ENCODE measurements at places on chromosomes 4 and X.

DNA sequence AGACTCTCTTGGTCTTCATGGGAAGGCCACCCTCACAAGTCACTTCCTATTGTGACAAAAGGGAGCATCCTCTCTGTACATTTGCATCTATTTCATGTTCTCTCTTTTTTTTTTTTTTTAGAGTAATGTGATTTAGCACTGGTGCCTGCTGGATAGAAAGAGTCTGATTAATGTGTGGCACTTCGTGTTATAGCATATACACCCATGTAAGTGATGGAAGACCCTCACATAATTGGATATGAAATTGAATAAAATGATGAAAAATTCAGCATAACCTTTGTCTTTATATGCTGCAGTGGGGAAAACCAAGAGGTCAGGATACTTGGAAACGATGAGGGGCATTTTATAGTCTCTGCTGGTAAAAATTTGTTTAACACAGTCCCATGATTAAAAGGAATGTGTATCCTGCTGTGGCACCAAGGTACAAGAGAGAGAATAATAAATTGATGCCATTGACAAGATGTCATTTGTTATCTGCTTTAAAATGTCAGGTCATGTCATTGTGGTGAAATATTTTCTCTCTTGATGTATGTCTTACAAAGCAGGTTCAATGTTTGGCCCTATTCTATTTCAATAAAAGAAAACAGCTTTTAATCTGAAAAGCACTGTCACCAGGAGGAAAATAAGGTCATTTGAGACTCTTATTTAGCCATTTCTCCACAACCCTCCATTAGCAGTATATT, 1115.4 kb downstream of the STPG2 start:
- H3K36me3 ChIP-seq = no peaks in the 10 kb centered on the region
- DNase-seq = no peak
- H3K4me1 ChIP-seq = no peaks in the 10 kb centered on the region

- no peaks in the 10 kb centered on the region for H3K4me1 ChIP-seq
- DNase-seq = no peak
- H3K36me3 ChIP-seq = no peaks in the 10 kb centered on the region
- no peak overlapping the region for H3K4me3 ChIP-seq
- H3K27ac ChIP-seq = no peak overlapping the region
- no peaks in the 10 kb centered on the region for H3K27me3 ChIP-seq
Observed at GRCh38 chrX:10011991-10012390, 44.8 kb downstream of the CLDN34 start.

- H3K4me3 ChIP-seq = no peak overlapping the region
- no peaks in the 10 kb centered on the region for H3K4me1 ChIP-seq
- no peak overlapping the region for H3K27ac ChIP-seq
Observed at GRCh38 chrX:64570204-64570603, 175.0 kb upstream of the MTMR8 start.

DNA sequence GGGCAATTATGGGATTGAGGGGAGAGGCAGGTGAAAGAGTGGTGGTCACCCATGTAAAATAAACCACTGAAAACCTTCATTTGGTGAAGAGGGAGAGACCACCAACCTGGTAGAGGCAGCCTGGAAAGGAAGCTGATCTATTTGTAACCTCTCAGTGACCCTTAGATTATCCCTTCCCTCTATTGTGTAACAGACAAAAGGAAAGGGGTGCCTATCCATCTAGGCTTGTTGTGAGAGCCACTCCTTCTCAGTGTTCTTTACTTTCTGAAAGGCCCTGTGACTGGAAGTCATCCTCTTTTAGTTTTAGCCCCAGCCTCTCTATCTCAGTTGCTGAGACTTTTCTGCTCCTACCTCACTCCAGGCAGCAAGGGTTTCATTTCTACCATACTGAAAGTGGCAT, 142.4 kb downstream of the TMEM164 start:
- H3K4me3 ChIP-seq = no peak overlapping the region
- H3K4me1 ChIP-seq = peaks cover 5% of the 10 kb centered on the region
- H3K27me3 ChIP-seq = no peaks in the 10 kb centered on the region
- no peak overlapping the region for H3K27ac ChIP-seq
- DNase-seq = no peak

GRCh38 chr4:5399790-5400421, 308.5 kb downstream of the EVC2 start:
- H3K27ac ChIP-seq = no peak overlapping the region
- H3K36me3 ChIP-seq = no peaks in the 10 kb centered on the region
- peak; percentile 79 for DNase-seq
- no peaks in the 10 kb centered on the region for H3K27me3 ChIP-seq
- no peaks in the 10 kb centered on the region for H3K4me1 ChIP-seq

DNA sequence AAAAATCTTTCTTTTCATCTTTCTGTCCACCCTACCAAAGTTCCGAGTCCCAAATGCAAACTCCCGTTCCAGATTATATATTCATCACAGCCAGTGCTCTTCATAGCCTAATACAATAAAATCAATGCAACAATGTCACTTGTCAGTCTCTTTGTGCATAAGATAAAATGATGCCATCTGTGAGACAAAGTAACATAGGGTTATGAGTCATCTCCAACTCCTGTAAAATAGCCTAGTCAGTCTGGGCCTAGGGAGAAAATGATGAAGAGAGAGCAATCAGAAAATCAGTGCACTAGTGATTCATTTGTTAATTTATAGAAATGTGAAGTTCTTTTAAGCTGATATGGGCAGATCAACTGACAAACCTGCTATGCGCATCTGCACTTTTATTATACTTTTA, 689.1 kb upstream of the DIAPH2 start:
- no peaks in the 10 kb centered on the region for H3K27me3 ChIP-seq
- no peak overlapping the region for H3K27ac ChIP-seq
- no peak for DNase-seq
- H3K4me3 ChIP-seq = no peak overlapping the region
- H3K36me3 ChIP-seq = no peaks in the 10 kb centered on the region
- H3K4me1 ChIP-seq = no peaks in the 10 kb centered on the region

Measured in Karpas-422 (cell line).